Omental fat pad (tissue), 4 donors: ENCODE measurements at places on chromosomes 7 and 10.

DNA sequence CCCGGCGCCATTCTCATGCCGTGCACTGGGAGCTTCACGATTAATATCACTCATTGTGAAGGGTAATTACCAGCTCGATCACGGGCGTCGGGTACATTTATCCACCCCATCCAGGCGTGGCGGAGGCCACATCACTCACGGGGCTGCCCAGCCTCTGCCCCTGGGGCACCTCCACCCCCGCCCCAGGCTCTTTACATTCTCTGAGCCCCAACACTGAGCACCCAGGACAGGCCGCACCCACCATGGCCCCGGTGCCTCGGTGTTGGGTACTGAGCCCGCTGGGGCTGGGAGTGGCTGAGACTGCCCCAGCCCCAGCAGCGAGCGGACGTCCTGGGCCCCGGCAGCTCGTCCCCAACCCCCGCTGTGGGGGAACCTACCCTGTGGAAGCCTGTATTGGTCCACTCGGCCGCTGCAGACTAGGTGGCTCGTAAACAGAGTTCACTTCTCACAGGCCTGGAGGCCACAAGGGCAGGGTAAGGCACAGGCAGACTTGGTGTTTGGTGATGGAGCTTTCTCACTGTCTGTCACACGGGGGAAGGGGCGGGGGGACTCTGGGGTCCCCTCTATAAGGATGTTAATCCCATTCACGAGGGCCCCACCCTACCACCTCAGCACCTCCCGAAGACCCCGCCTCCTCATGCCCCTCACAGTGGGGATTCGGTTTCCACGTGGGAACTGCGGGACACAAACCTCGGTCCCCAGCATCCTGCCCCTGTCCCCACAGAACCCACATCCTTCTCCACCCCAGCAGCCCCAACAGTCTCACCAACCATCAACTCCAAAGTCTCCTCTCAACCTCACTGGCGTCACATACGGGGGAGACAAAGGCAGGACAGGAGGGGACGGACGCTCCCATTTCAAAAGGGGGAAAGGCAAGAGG, 184.1 kb downstream of the ELFN1 start:
- no peak for DNase-seq

- no peak for DNase-seq
Measured at GRCh38 chr10:62016623-62017490, 115.4 kb downstream of the ARID5B start.

DNA sequence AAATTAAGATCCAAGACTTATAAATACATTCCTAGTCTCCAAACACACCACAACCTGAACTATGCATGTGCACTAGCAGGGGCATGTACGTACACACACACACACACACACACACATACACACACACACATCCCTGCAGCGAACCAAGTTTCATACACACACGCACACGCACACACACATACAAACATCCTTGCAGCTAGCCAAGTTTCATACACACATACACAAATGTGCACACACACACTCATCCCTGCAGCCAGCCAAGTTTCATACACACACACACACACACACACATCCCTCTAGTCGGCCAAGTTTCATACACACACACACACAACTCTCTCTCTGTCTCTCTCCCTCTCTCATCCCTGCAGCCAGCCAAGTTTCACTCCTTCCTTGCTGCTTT, 82.7 kb upstream of the WIPF3 start:
- no peak for DNase-seq

DNA sequence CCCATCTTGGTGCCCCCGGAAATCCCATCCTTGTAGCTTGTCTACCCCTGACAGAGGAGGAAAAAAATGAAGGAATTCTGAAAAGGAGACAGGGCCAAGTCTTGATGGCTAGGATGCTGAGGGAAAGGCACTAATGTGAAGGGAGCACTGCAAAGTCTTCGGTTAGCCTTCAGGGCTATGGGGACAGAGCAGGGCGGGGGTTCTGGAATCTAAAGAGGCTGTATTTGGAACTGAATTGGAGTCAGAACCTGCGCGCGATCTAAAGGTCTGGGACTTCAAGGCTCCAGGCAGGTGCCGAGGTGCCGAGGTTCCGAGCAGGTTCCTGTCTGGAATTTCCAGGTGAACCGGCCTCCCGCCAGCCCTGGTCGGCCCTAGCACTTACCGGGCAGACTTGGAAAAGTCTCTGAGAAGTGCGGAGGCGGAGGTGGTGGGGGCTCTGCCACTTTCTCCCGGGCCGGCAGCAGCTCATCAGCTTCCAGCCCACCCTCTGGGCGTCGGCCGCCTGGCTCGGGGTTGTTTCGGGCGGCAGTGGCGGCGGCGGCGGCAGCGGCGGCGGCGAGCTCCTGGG, 781 bp downstream of the GBX1 start:
- no peak for DNase-seq
